Hematopoietic multipotent progenitor cell treated with erythropoietin and hydrocortisone succinate and interleukin-3 and kit ligand, for 6 days (in vitro differentiated cells): ENCODE measurements at places on chromosomes 16 and 17.

DNA sequence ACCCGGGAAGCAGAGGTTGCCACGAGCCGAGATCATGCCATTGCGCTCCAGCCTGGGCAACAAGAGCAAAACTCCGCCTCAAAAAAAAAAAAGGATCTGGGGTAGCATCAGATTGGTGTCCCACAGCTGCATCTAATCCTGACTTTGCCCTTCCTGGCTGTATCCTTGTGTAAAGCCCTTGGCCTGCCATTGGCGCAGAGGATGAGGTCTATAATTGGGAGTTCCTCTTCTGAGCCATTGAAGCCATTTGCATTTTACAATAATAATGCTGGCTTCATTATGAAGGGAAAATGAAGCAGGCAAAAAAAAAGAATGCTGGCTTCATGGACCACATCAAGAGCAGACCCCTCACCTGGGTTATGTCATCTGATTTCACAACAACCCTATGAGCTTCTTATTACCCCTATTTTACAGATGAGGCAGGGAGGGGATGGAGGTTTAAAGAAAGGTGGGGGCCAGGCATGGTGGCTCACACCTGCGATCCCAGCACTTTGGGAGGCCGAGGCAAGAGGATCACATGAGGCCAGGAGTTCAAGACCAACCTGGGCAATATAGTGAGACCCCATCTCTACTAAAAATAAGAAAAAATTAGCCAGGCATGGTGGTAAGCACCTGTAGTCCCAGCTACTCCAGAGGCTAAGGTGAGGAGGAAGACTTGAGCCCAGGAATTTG, 1.2 kb upstream of the LITAFD start:
- DNase-seq: no peak

- DNase-seq: no peak
These were observed 29.7 kb upstream of the NSRP1 start for GRCh38 chr17:30086896-30087295.

GRCh38 chr17:36773039-36773438, 164.2 kb upstream of the LHX1 start:
- no peak for DNase-seq

- DNase-seq: peak; percentile 27
These were observed 522 bp downstream of the NAGS start for GRCh38 chr17:44004761-44005526.

DNA sequence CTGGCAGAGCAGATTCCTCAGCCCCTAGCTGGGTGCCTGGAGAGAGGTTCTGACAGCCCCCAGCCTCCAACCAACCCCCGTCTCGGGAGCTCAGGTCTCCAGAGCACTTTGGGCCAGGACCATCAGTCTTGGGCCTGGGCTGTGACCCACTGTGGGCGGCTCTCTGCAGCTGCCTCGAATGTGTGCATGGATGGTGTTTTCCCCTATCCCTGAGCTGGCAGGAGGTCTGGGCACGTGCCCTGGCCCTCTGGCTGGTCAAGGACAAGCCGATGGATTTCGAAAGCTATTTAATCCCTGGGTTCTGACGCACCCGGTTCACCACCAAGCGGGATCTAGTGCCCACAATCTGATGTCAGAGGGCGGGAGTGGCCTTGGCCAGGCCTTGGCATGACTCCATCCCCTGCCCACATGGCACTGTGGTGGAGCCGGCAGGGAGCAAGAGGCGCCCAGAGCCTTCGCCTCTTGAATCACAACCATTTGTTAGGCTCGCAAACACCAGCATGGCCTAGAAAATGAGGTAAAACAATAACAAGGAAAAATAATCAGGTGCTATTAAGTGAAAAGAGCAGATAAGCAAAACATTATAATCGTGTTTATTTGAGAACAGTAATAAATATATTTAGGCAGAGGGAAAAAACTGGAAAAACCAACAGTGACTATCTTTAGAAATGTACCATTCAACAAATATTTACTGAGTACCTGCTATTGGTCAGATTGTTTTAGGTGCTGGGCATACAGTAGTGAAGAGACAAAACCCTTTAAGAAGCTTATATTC, 69.3 kb upstream of the TOB1 start:
- DNase-seq: peak; percentile 69

GRCh38 chr17:46950997-46951621, 27.9 kb downstream of the RPRML start:
- DNase-seq: no peak

DNA sequence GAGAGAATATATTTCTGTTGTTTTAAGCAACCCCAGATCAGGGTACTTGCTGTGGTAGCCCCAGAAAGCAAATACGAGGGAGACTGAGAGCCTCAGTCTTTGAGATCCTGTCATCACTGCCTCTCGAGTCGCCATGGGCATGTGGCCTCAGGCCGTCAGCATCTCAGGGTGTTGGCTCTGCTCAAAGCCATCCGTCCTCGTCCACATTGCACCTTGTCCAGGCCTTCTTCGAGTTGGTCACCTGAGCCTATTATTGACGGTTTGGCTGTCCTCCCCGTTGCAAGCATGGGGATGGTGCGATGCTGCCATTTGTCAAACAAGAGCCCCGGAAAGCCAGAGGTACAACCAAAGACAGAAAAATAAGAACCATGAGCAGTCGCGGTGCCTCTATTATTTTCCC, 136.9 kb downstream of the IRF8 start:
- DNase-seq: no peak

GRCh38 chr16:66428682-66429251, 1.7 kb downstream of the BEAN1 start:
- DNase-seq: no peak

DNA sequence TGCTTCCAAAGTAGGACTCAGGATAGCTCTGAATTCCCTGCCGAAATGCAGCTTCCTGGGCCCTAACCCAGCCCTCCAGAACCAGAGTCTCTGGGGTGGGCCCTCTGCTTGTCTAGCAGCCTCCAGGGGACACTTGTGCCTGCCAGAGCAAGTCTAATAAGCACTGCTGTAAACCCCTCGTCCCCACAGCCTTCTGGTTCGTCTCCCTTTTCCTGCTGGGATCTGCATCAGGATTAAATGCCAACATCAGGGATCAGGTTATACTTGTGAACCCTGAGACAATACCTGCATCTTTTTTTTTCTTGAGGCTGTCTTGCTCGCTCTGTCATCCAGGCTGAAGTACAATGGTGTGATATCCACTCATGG, 282.0 kb downstream of the SEC14L1 start:
- DNase-seq: no peak
